Astrocyte (in vitro differentiated cells and primary cell): ENCODE measurements at places on chromosomes 13 and 19. TPM values are rescaled to one million over a fixed set of nuclear protein-coding genes. Genes with fewer than 3 reads are reported as not detected.

Gene MCF2L
- 3.4 and 4.7 TPM in 2 replicates for total RNA-seq

Gene IL11
- total RNA-seq: 183 and 202 TPM in 2 replicates

Gene DENND1C
- 0.19 TPM in 1 of 2 replicates, not detected in the other for total RNA-seq

Gene SPIB
- total RNA-seq: 0.14 TPM in 1 of 2 replicates, not detected in the other

GRCh38 chr19:45395821-45396617 is 8.8 kb downstream of the PPP1R13L start:
- DNase-seq: no peak

GRCh38 chr19:19224852-19225494 is 13.2 kb downstream of the NCAN start:
- no peak for DNase-seq

DNA sequence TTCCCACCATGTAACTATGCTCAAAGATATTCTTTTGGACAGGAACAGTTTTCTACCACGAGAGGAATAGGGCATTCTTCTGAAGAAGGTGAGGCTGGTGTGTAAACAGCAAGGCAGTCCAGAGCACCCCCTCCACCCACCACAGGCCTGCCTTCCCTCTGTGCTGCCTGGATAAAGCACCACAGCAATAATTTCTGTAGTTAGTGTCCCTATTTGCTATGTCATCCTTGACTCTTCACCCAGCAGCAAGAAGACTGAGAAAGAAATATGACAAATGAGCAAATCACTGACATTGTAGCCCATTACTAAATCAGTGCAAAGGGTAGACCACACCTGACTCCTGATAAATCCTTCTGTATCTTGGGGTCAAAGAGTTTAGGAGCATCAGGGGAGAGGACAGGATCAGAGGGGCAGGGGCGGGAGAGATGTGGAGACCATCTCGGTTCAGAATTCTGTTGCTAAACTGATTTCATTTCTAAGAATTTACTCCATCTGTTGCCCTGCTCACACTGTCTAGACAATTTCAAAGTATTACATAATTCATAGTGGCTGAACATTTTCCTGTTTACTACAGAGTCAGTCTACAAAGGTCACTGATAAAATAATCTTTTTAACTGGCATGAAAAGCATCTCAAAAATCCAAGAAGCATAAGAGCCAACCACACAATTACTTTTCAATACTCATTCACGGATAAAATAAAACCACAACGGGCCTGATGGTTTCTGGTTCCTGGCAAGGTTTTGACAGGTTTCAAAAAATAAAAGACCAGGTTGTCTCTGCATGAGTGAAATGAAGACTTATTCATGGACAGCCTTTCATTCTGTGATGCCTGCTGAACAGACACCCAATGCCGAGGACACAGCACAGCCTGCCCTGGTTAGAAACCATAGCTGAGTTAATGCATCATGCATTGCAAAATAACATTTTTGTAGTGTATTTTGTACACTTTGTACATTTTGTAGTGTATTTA is 88.4 kb upstream of the IRS2 start:
- DNase-seq: peak; percentile 80

GRCh38 chr13:27842571-27842970 is 50.3 kb downstream of the GSX1 start:
- DNase-seq: no peak

DNA sequence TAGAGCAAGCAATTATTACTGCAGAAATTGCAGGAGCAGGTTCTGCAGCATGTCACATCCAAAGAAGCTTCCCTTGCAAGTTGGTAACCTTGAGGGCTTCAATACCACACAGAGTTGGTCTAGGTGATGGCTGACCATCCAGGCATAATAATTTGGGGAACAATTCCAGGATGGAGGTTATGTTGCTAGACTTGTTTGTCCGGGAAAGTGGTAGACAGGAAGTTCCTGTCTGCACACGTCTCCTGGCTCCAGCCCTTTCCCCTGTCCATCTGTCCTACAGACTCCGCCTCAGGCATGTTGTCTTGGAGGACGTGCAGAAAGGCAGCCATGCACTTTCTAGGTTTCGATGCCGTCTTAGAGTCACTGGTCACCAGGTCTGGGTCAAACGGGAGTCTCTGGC is 26.0 kb downstream of the DPRX start:
- no peak for DNase-seq

DNA sequence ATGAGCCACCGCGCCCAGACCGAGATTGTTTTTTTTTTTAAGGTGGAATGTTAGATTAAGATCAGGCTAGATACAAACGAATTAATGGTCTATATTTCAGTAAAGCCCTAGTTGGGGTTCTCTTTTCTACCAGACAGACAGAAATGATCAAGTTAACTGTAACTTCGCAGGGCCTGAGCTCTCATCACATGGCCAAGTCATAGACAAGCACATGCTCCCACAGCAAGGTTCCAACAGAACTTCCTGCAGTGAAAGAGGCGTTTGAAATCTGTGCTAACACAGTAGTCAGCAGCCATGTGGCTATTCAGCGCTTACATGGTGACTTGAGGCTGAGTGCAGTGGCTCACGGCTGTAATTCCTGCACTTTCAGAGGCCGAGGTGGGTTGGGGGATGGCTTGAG is 34.7 kb upstream of the SEMA6B start:
- no peak for DNase-seq
